ENCODE measurements at places on chromosomes 2 and 18. TPM values are rescaled to one million over a fixed set of nuclear protein-coding genes. Genes with fewer than 3 reads are reported as not detected.
A peak's percentile ranks its signal among the peaks of the same experiment; 100 is the strongest.

SH3RF3 gene
- total RNA-seq: 5.2 TPM

TBR1 gene
- 0.97 TPM for total RNA-seq

CRACDL gene
- total RNA-seq: not detected

COLEC12 gene
- 25.9 TPM for total RNA-seq

PRKRA gene
- 50.0 TPM for total RNA-seq

AQP12A gene
- not detected for total RNA-seq

GPR35 gene
- total RNA-seq: 0.25 TPM

SLC35F6 gene
- total RNA-seq: 45.4 TPM

DNA sequence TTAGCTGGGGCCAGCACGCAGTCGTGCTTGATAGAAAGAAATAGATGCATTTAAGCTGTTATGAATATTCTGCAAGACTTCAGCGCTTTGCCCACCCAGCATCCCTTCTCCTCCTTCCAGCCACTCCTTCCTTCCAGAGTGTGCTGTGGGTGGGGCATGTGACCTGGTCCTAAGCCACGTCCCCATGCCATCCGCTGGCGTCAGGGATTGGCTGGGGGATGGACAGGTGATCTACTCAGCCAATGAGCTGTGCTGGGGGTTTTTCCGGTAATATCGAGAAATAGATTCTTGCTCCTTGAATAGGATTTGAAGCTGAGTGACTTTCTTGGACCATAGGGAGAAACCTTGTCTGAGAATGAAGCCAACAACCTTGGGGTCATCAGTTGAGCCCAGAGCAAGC is 4.8 kb upstream of the ZAP70 start:
- H3K27ac ChIP-seq: no peak overlapping the region
- DNase-seq: no peak
- no peaks in the 10 kb centered on the region for H3K4me1 ChIP-seq
- no peak overlapping the region for H3K4me3 ChIP-seq
- no peaks in the 10 kb centered on the region for H3K36me3 ChIP-seq

GRCh38 chr2:241851325-241852115 is 7.2 kb downstream of the PDCD1 start:
- DNase-seq: no peak
- no peak overlapping the region for H3K27ac ChIP-seq
- no peaks in the 10 kb centered on the region for H3K4me1 ChIP-seq
- H3K36me3 ChIP-seq: no peaks in the 10 kb centered on the region

DNA sequence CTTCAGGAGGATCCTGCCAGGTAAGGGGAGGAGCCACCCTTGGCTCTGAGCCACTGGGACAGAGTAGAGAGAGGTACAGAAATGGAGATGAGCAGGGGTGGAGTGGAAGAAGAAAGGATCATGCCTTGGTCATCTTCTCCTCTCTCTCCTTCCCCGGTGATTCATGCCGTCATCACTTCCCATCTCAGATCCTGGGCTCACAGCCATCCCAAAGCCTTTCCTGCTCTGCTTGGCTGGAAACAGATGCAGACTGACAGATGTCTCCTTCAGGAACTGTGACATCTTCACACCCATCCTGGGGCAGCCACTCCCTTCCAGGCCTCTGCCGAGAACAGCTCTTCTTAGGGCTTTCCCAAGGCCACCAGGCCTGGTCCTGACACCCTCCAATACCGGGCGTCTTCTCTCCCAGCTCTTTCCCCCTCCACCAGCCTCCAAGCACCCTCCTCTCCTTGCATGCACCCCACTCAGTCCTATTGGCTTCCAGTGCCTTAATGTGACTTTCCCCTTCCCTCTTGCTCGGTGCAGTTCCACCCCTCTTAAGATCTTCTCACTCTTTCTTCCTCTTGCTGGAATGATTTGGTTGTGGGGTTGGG is 58.3 kb upstream of the TNP1 start:
- peaks cover 28% of the 10 kb centered on the region for H3K4me1 ChIP-seq
- no peak overlapping the region for H3K4me3 ChIP-seq
- H3K36me3 ChIP-seq: no peaks in the 10 kb centered on the region
- DNase-seq: peak; percentile 92
- H3K27me3 ChIP-seq: no peaks in the 10 kb centered on the region

- no peak overlapping the region for H3K4me3 ChIP-seq
- H3K27me3 ChIP-seq: no peaks in the 10 kb centered on the region
- no peak for DNase-seq
- no peaks in the 10 kb centered on the region for H3K4me1 ChIP-seq
- H3K36me3 ChIP-seq: no peaks in the 10 kb centered on the region
- H3K27ac ChIP-seq: no peak overlapping the region
These were observed 194.9 kb upstream of the BOD1L2 start for GRCh38 chr18:56952026-56952425.

GRCh38 chr2:45241061-45241561 is 231.9 kb upstream of the SIX2 start:
- no peaks in the 10 kb centered on the region for H3K36me3 ChIP-seq
- H3K27me3 ChIP-seq: no peaks in the 10 kb centered on the region
- DNase-seq: peak; percentile 58
- H3K27ac ChIP-seq: 0 out of 2 replicates have a peak overlapping the region, but pooled peaks have one; percentile 13
- peak overlapping the region; percentile 20 for H3K4me3 ChIP-seq

DNA sequence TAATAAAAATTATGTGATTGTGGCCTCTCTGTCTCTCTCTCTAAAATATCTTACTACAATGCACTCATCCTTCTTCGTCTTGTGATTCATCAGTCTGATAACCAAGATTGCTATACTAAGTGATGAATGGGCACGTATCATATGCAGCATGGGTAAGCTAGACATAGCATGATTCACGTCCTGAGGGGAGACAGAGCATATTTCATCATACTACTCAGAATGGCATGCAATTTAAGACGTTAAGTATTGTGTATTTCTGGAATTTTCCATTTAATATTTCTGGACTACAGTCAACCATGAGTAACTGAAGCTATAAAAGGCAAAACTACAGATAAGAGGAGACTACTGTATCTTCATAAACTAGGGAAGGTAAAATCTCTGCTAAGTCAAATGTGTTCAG is 97.0 kb upstream of the CD226 start:
- peak; percentile 96 for DNase-seq
- peaks cover 59% of the 10 kb centered on the region for H3K4me1 ChIP-seq
- no peaks in the 10 kb centered on the region for H3K27me3 ChIP-seq
- no peaks in the 10 kb centered on the region for H3K36me3 ChIP-seq
- H3K4me3 ChIP-seq: peak overlapping the region; percentile 67

- H3K27ac ChIP-seq: no peak overlapping the region
- no peak overlapping the region for H3K4me3 ChIP-seq
- DNase-seq: no peak
These were observed 4.4 kb downstream of the ADRA2B start for GRCh38 chr2:96111823-96112500.

GRCh38 chr2:38489846-38490245 is 112.8 kb upstream of the ATL2 start:
- H3K4me1 ChIP-seq: no peaks in the 10 kb centered on the region
- no peaks in the 10 kb centered on the region for H3K27me3 ChIP-seq
- H3K4me3 ChIP-seq: no peak overlapping the region
- H3K36me3 ChIP-seq: no peaks in the 10 kb centered on the region
- H3K27ac ChIP-seq: no peak overlapping the region
- no peak for DNase-seq

- no peak overlapping the region for H3K27ac ChIP-seq
- no peaks in the 10 kb centered on the region for H3K36me3 ChIP-seq
- no peak overlapping the region for H3K4me3 ChIP-seq
- no peaks in the 10 kb centered on the region for H3K27me3 ChIP-seq
These were observed 8.8 kb downstream of the C2orf92 start for GRCh38 chr2:97678298-97678697.

DNA sequence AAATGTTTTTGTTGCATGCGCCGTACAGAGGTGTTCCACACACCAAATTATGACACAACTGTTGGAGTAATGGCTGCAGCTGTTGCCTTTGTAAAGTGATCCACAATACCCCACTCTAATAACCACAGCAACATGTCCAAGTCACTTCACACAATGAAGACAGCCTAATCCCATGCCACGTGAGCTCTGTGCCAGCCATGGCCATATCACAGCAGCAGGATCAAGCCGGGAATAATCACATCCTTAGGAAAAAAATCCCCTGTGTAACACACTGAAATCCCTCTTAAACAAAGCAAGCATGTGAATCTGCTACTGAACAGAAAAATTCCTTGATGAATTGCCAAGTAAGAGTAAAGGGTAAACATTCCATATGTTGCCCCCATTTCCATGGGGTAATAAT is 179.5 kb upstream of the PARD3B start:
- H3K36me3 ChIP-seq: no peaks in the 10 kb centered on the region
- no peak for DNase-seq
- H3K4me1 ChIP-seq: no peaks in the 10 kb centered on the region
- no peak overlapping the region for H3K4me3 ChIP-seq
- no peaks in the 10 kb centered on the region for H3K27me3 ChIP-seq

- no peak overlapping the region for H3K27ac ChIP-seq
- no peak overlapping the region for H3K4me3 ChIP-seq
- H3K4me1 ChIP-seq: peaks cover 12% of the 10 kb centered on the region
- DNase-seq: peak; percentile 20
These were observed 5.7 kb downstream of the C18orf32 start for GRCh38 chr18:49481317-49481716.
